Stimulated activated CD4-positive, alpha-beta T cell treated with anti-CD3 and anti-CD28 coated beads, Interleukin-15, amount 100 ng/mL, for 1 hour (primary cell): ENCODE measurements at places on chromosomes 11 and 22.

DNA sequence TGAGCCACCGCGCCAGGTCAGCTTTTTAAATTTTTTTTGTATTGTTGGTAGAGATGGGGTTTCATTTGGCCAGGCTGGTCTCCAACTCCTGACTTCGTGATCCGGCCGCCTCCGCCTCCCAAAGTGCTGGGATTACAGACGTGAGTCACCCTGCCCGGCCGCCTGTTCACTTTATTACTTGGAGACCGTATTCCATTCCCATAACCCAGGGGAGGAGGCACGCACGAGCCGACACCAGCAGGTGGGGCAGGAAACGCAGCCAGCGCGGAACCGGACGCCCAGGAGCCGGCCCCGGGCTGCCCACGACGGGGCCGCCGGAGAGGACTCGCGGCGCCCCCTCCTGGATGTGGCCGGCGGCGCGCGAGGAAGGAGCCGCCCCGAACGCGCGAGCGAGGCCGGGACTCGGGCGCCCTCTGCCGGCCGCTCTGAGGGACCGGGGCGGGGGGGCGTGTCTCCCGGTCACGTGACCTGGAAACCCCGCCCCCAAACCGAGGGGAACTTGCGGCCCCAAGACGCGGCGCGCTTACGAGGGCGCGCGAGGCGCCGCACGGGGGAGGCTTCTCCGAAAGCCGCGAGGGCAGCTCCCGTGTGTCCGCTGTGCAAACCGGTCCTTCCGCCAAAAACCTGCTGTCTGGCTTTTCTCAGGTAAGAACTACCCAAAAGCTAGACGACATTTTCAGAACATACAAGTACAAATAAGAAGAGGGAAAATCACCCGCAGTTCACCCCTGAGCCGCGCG, 11.6 kb upstream of the RNH1 start:
- peak; percentile 85 for DNase-seq

DNA sequence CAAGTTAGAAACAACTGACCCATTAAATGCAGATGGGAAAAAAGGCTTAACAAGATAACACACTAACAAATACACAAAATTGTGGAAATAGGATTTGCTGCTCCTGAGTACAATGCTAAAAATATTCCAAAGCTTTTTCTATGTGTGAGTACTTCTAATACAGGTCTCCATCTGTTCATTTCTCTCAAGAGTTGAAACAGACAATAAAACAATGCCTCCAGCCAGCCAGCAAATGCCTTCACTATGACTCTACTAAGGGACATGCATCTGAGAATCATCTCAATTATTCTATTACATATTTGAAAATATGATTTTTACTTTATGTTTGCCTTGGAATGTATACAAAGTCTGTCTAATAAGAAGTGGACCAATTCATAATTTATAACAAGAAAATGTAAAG, 119.0 kb downstream of the CADM1 start:
- DNase-seq: no peak

DNA sequence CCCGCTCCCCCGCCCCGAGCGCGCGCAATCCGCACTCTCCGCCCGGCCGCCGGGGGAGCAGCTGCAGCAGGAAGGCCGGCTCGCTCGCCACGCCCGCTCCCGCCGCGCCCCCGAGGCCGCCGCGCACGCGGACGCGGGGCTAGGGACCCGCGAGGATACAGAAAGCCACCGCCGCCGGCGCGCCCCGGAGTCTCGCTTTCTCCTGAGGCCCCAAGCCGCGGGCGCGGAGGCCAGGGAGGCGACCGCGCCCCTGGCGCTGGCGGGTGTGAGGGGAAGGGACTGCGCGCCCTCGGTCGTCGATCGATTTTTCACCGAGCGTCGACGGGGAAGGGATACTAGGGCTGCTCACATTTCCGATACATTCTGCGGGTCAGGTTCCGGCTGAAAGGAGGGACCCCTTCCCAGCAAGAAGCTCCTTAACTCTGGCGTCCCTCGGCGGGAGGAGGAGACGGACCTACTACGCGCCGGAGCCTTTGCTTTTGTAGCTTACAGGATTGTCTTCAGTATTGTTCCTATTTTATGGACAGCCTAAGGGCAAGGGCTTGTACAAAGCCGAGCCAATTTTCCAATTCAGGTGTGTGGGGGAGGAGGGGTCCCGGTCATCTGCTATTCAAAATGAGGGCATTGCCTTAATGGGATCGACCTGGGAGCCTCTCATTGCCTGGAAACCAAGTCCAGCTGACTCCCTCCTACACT, 416 bp upstream of the GAB2 start:
- DNase-seq: peak; percentile 59

- peak; percentile 52 for DNase-seq
These were observed 57.7 kb downstream of the BMAL1 start for GRCh38 chr11:13335319-13335718.

DNA sequence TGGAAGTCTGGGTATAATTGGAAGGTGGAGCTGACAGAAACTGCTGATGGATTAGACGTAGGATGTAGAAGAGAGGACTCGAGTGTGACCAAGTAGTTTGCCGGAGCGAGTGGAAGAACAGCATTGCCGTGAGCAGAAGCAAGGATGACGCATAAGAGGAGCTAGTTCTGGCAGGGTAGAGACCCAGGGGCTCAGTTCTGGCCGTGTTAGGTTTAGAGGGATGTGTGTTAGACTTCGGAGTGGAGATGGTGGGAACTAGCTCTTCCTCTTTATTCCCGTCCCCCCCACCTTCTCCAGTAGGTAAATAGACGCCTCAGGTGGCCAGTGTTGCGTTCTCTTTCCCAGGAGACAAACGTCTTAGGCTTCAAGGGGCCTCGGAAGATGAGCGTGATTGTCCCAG, 19.1 kb downstream of the TUB start:
- no peak for DNase-seq

DNA sequence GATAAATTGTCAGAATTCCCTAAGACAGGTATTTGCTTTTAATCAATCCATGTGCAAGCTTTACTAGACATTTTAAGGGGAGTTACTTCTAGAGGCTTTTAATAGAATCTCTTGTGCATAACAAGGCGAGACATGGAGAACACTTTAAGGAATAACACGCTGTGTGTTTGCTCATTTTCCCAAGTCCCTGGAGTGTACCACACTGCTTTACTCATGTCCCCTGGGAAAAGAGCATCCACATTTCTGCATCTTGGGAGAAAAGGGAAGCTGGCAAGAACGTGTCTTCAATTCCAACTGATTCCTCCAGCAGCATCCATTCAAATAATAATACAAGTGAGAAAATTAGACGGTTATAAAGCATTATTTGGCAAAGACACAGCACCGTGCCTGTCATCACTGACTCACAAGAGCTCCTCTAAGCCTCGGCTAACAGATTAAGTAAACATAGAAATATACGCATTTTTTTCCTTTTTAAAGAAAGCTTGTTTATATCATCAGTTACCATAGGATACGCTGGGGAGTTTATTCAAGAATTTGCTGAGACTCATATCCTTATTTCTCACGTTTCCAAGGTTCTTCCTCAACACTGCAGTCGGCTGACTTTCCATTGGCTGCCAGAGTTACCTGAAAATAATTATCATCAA, 121.5 kb downstream of the CD44 start:
- DNase-seq: no peak

DNA sequence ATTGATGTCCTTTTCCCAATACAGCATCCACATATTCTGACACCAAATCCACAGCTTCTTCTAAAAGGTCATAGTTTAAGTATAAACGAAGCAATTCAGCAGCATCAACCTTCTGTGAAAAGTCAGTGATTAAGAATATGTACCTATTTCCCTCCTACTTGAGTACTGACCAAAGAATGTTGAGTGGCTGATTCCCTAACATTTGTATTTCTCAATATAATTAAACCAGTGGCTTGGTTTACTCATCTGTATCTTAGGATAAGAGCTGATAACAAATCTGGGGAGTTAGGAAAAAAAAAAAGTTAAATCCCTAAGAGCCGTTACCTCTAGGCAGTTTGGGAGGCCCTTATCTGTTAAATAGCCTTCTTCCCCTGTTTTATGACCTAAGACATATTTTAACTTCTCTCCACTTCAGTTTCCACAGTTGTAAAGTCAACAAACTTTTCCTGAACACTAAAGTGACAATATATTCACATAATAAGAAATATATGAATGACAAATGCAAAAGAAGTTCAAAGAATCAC, 16.0 kb upstream of the FNBP4 start:
- no peak for DNase-seq

- no peak for DNase-seq
These were observed 123.5 kb upstream of the PARVA start for GRCh38 chr11:12253843-12254281.

- DNase-seq: no peak
These were observed 13.9 kb upstream of the PAK1 start for GRCh38 chr11:77487790-77488189.

- DNase-seq: no peak
These were observed 73.3 kb upstream of the CSNK2A3 start for GRCh38 chr11:11426226-11426952.

- DNase-seq: no peak
These were observed 1.1 kb downstream of the RRM1 start for GRCh38 chr11:4095509-4096230.

DNA sequence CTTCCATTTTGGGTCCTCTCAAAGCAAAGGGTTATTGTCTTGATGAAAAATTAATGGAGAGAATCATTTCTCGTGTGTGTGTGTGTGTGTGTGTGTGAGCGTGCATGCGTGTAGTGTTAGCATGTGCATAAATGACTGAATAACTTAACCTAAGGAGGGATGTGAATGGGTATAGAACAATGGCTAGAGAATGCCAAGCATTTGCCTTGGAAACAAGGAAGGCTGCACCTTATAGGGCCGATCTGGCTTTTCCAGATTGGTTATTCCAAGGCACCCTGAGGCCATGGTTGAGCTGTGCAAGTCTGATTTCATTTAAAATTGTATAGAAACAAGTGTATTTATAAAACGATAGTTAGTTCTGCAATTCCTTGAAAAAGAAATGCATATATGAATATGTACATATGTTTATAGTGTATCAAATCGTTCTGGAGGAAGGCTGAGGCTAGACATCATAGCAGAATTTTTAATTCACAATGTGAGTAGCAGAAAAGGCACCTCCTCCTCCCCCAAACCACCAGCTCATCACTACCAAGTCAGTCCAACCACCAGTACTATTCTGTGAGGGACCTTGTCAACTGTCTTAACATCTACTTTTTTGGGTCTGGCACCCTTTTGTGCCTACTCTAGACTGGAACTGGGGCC, 322.7 kb upstream of the ISX start:
- no peak for DNase-seq

DNA sequence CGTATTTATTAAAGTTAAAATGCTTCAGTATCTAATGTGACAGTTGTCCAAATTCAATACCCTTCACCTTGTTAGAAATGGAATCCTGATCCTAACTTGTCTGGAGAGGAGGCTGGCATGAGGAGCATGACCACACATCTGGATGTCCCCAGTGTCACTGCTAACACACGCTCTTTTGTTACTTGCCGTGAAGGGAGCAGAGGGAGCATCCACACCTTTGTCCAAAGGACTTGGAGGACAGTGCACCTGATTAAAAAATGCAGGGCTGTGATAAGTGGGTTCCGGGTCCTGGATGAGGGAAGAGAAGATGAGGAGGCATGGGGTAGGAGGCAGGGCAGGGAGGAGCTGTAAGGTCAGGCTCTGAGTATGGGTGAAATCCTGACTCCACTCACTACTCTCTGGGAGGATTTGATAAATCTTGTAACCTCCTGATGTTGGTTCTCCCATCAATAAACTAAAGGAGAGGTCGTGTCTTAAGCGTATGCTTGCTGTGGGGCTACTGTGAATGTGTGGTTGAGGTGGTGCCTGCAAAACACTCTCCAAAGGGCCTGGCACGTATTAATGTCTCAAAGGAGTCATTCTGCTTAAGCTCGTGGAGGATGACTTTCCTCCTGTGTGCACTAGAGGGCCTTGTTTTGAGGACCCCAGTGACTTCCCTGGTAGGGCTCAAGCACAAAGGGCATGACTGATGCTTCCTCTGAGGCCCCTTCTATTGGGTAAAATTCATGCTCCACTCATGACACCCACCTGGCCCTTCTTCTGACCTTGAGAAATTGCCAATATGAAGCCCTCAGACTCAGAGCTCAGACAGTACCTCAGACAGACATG, 16.8 kb upstream of the IGLL5 start:
- no peak for DNase-seq

GRCh38 chr11:66280428-66280827, 2.5 kb downstream of the CNIH2 start:
- no peak for DNase-seq

GRCh38 chr11:72599325-72600117, 74.7 kb downstream of the PDE2A start:
- DNase-seq: no peak

DNA sequence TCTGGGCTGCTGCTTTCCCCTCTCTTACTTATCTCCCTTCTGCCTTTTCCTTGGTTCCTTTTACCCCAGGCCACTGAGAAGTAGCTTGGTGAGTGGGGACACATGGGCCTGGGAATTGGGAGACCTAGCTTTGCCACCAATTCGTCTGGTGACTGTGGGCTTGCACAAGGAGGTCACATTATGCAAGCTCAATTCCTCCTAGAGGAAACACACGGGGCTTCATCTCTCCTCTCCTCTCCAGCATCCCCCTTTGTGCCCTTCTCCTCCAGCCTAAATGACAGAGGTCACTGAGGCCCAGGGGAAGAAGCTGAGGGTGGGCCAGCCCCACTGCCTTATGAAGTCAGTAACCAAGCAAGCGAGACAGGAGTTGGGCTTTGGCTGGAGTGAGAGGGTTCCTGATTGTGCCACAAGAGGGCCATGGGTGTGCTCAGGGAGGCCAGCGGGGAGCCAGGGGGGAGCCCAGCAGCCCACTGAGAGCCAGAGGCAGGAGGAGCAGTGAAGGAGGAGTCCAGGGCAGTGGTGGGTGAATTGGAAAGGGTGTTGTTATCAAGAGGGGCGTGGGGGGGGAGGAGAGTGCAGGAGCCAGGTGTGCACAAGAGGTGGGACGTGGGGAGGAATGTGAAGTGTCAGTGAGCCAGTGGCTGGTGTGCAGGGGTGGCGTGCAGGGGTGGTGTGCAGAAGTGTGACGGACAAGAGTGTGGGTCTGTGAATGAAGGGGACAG, 2.0 kb downstream of the CLCF1 start:
- DNase-seq: no peak

DNA sequence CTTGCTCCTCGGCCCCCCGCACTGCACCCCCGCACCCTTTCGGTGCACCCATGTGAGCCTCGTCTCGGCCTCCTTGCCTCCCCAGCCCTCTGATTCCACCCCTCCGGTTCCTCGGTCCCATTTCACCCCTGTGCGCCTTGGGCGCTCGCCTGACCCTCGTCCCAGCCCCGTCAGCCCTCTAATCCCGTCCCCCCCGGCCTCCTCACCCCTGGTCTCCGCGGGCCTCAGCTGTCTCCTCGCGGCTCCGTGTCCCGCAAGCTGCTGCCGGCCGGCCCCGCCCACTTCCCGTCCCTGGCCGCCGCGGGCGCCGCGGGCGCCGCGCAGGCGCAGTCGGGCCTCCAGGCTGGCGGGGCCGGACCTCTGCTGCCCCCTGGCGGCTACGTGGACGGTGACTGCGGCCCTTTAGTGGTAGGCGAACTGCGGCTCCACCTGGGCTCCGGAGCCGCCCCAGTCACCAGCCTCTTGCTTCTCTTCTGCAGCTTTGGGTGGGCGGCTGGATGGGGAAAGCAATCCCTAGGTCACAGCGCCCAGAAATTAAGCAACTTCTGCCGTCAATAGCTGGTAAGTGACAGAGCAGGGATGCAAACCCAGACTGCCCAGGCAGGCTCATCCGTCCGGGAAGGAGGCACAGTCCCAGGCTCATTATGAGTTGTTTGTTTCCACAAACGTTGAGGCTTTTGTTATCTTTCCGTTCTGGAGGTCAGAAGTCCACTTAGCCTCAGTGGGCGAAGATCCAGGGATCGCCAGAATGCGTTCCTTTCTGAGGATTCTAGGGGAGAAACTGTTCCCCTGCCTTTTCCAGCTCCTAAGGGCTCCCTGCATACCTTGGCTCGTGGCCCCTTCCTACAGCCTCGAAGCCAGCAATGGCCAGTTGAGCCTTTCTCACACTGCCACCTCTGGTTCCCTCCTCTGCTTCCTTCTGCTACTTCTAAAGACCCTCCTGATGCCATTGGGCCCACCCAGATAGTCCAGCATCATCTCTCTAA, at the start of gene PPM1F:
PPM1F (minus strand) TSS at position 263 of the 986 bp plus-strand sequence. CDS start 6,800 bp downstream, outside the sequence.
- DNase-seq: peak; percentile 91
